ENCODE measurements at places on chromosomes 3 and 15.

- DNase-seq: peak; percentile 74
Measured at GRCh38 chr15:34721802-34722438, 32.9 kb downstream of the GJD2 start.

DNA sequence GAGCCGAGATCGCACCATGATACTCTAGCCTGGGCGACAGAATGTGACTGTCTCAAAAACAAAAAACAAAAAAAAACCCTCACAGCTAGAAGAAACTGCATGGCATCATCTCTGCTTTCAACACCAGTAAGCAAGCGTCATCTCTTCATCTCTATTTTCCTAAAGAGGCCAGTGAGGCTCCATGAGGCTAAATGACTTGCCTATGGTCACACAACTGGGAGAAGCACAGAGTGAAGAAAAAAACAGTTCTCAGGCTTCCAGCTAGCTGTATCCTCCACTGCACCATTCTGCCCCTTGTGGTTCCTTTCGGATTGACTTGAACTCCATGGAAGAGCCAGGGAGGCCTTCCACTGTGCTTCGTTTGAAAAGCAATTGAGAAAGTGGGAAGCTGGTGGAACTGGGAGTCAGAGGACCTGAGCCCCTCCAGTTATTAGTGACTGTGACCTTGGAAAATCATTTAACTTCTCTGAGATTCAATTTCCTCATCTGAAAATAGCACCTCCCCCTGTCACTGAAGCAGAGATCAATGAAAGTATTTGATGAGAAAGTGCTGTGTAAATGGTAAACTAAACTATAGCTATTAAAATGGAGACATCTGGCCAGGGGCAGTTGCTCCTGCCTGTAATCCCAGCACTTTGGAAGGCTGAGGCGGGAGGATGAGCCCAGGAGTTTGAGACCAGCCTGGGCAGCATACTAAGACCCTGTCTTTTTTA, 32.1 kb upstream of the DENND4A start:
- DNase-seq: peak; percentile 60

DNA sequence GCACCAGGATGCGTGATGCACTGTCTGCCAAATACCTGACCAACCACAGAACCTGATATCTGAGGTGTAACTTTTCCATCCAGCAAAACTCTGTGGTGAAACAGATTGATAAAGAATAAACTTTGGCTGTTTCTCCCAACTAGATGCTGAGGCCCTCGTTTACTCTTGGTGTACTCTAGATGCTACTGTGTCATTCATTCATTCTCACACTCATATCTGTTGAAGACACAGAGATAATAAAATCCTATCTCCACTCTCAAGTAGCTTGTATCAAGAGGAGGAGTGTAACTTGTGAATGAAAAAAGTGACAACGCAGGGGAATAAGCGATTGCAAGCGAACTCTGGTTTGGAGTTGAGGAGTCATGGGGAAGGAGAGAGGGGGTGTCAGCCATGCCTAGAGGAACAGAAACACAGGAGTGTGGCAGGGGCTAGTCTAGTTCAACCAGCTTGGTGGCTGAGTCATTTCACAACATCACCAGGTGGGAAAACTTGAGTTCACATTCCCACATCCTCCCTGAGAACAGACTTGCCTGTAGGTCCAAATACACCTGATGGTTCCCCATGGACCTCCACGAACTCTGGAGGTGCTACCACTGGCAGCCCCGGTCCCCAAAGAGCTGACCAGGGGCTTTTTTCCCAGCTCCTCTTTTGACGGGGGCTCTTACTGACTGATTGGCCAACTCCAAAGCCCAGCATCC, 73.3 kb upstream of the SNRK start:
- no peak for DNase-seq

DNA sequence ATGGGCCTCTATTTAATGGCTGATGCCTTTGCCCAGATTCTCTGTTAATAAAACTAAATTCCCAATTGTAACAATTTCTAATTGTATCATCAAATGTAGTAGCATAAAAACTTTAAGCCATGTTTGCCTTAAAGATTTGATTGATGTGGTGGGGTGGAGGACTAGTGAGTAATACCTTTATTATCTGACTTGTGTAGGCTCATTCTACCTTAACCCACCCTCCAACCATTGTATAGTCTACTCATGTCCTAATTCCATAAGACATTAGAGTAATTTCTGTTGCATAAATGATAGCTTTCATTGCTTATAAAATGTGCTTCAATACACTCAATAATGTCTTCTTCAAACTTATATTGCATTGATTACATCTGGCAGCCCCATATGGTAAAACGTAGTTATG, 25.8 kb downstream of the SERPINI1 start:
- no peak for DNase-seq

GRCh38 chr3:66744521-66744920, 243.7 kb upstream of the LRIG1 start:
- DNase-seq: no peak

- DNase-seq: no peak
Measured at GRCh38 chr3:136050250-136050649, 84.7 kb downstream of the PPP2R3A start.

GRCh38 chr15:40952301-40952900, 870 bp upstream of the CHAC1 start:
- no peak for DNase-seq

GRCh38 chr3:194449913-194450312, 36.9 kb downstream of the ATP13A3 start:
- DNase-seq: no peak
